ENCODE measurements at places on chromosomes 11 and 22.

GRCh38 chr11:87187930-87188329 lies 150.2 kb downstream of the TMEM135 start:
- DNase-seq, result no peak

- DNase-seq, result no peak
Measured at GRCh38 chr11:8232849-8233606, 30.6 kb downstream of the LMO1 start.

DNA sequence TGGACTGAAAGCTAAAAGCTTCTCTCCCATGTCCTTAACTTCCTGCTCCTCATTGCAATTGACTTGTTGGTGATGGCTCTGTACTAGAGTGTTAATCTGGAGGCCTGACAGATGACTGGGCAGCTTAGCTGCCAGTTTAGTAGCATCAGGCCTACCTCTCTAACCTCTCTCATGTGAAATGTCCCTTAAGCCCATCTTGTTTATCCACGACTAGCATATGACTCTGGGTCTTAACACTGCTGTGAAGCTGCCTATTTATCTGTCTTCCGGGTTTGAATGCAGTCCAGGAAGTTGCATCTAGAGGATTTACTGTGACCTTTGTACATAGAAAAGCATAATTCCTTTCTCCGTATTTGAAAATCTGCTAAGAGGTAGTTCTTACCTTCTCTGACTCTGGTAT lies 85.3 kb upstream of the HORMAD2 start:
- no peak for DNase-seq

DNA sequence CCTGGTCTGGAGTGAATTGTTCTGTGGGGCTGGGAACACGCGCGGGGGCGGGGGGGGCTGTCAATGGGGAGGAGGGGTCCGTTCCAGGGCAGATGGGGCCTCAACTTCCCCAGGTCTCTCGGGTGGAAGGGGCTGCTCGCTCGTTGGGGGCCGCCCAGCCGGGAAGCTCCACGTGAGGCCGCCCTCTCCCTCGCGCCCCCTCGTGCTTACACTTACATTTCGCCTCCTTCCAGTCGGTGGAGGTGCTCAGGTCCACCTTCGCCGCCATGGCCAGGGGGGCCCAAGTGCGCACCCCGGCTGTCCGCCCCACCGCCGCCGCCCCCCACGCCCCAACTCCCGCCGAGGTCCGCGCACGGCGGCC lies 452 bp downstream of the MACROD1 start:
- no peak for DNase-seq

DNA sequence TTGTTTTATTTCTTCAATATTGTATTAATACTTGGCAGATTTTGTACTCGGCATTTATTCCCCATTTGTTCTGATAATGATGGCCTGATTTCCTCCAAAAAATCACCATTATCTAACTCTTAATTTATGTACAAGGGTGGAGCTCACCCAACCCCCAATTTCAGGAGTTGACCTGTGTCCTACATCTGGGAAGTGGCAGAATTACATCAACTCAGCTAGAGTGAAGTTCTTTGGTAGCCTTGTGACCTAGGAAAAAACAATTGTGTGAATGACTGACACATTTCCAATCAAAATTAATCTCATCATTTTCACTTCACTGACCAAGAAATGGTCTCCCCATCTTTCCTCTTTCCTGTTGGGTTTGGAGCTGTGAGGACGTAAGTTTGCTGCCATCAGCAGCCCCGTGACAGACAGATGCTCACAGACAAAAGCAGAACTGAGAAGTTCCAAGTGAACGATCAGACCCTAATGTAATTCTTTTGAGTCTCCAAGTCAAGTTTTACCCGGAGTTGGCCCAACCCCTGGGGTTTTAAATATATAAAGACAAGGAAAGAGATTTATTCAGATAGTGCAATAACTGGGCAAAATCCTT lies 16.6 kb upstream of the MS4A6E start:
- no peak for DNase-seq

DNA sequence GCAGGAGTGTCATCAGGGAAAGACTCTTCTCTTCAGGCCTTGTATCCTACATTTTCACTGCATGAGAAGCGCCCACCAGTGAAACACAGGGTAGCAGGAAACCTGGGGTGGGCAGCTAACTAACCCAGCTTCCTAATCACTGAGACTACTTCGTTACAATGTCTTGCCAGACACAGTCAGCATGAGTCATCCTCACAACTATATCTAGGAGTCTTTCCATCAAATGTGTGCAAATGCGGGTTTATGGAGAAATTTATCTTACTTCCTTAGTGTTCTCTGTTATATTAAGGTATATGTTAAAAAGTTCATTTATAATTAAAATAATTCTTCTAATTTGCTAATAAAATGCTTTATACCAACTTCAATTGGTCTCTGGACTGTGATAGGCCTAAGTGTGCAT lies 79.9 kb upstream of the RAB1B start:
- no peak for DNase-seq

- no peak for DNase-seq
Measured at GRCh38 chr11:102276362-102276761, 40.9 kb upstream of the BIRC3 start.

DNA sequence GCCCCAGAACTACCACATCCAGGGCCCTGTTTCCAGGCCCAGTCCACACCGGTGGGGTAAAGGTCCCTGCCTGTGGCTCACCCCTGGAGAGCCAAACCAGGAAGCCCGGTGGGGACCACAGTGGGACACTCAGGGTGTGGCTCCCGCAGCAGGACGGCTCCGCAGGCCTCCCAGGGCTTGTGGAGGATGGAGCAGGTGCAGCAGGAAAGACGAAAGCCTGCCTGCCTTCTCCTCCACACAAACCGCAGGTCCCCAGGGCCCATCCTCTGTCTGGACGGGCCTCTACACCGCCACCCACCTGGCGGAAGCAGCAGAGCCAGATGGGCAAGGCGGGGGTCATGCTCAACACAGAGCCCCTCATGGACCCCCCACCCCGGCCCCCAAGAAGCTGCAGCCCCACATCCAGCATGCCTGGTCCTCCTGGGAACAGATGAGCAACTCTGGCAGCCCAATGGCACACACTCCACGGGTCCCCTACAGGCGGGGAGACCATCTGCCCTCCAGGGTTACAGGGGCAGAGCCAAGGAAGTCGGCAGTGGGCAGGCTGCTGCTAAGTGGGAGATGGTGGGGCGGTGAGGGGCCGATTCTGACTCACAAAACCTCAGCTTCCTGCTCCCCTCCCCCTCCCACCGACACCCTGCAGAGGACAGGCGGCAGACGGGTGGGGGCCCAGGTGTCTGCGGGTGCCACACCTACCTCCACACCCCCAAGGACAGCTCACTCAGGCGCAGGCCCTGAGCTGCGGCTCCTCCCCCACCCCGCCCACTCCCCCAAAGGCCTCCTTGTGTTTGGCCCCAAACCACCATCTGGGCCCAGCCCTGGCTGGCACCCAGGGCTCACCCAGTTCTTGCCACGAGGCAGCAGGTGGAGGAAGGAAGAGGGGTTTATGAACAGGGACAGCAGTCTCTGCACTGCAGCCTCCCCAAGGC lies 5.2 kb downstream of the SBF1 start:
- DNase-seq, result peak; percentile 98

- DNase-seq, result no peak
Measured at GRCh38 chr11:93133488-93134109, 64.2 kb downstream of the SLC36A4 start.

GRCh38 chr22:50219800-50220602 lies 19.2 kb downstream of the SELENOO start:
- DNase-seq, result no peak

DNA sequence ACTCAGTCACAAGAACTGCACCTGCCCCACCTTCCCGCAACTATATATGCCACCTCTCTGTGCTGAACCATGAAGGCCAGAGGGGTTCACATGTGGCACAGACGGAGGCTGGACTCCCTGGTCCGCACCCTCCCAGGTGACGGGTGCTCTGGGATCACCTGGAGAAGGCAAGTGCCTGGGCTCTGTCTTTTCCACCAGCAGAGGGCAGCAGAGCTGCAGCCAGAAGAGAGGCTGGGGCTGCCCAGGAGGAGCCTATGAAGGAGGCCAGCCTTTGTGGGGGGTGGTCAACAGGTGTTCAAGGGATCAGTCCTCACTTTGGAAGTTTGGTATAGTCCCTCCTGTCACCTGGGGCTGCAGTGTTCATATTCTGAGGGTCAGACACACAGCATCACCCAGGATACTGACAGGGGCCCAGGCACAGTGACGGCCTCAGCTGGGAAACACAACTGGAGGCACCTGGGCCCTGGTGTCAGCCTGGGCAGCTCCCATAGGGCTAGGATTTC lies 39.2 kb upstream of the IGLL5 start:
- peak; percentile 64 for DNase-seq

GRCh38 chr11:125872138-125872491 lies 15.4 kb upstream of the HYLS1 start:
- no peak for DNase-seq

GRCh38 chr11:69364921-69365320 lies 71.0 kb downstream of the MYEOV start:
- no peak for DNase-seq

DNA sequence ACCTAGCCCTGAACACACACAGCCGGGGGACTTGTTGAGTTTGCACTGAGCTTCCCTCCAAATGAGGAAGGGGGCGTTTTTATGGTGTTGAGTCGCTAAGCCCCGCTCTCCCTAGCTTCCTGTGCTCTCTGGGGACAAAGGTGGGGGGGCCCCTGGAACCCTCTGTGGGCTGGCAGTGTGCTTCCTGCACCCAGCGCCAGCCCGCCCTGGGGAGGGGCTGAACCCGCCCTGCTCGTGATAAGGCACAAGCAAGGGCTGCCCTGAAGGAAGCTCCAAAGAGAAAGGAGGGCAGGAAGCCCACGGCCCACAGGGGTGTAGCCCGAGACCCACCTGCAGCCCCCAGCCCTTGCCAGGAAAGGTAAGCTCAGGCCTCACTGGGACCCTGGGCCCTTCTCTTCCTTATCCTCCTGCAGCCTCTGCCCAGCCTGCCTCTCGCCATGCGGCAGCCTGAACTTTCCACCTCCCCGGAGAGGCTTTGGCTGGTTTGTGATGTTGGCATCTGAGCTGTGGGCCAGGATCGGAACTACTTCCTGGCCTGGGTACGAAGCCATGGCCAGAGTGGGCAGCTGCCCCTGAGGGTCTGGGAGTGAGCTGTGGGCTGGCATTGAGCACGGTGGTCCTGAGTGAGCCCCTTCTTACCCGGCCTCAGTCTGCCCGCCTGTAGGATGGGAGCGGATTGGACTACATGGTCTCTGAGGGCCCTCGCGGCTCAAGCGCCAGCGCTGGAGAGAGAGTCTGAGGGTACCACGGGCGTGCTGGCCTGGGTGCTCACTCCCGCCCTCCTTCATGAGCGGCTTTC lies at the start of gene FERMT3:
TSS of gene FERMT3 (plus strand) at position 265 of the 799 bp plus-strand sequence. CDS start 644 bp downstream, outside the sequence.
- peak; percentile 57 for DNase-seq

GRCh38 chr11:3193373-3194015 lies 25.1 kb downstream of the MRGPRG start:
- DNase-seq, result no peak

DNA sequence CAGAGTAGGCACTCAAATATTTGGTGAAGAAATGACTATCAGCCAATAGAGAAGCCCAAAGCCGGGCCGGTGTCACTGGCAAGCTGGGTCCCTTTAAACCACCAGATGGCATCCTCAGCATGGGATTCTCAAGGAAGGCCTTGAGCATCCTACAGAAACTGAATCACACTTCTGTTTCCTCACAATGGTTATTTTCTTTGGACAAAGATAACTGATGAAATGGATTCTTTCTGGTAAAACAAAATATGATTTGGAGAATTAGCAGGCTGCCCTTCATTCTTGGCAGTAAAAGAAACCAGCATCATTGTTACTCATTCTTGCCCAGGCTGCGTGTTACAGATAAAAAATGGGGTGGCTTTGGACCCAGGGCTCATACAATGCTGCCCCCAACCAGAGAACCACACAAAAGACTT lies 30.3 kb upstream of the ASPHD2 start:
- DNase-seq, result peak; percentile 39

GRCh38 chr11:63847363-63847762 lies 8.5 kb downstream of the MARK2 start:
- DNase-seq, result no peak

DNA sequence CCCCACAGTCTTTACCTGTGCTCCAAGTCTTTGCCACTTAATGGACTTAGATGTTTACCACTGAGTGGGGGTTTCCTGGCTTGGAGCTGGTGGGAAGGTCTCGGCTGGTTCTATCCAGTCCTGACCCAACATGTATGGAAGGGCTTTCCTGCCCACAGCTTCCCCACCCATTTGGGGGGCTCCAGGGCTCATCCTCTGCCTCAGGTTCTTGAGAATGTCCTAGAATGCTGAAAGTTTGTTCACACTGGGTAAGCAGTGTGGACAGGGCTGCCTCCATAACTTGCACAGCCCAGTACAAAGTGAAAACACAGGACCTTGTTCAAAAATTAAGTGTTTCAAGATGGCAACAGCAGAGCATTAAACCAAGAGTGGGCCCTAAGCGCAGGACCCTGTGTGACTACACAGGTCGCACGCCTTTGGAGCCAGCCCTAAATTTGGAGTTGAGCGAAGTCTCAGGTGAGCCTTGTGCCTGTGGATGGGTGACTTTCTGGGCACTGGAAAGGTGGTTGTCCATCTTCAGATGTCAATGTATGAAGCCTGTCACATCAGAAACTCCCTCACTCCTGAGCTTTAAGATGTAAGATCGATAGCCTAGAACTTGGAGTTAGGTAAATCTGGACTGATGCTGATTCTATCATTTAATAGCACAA lies 72.7 kb upstream of the NARS2 start:
- DNase-seq, result no peak

DNA sequence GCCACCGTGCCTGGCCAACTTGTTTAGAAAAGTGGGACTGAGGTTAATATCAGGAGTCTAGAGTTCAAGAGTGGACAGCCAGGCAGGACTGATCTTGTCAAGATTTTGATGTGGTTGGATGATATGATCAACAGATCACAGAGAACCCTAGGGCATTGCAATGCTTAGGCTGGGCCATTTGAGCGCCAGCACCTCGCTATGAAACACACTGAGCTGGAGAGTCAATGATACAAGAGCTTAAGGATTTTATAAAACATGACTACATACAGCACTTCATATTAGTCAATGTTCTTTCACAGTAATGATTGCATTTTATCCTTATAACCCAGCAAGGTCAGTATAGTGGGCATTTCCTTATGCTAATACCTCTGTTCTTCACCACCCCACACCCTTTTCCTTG lies 15.4 kb upstream of the PEX26 start:
- no peak for DNase-seq

- DNase-seq, result no peak
Measured at GRCh38 chr11:109547356-109548027, 125.5 kb downstream of the C11orf87 start.

DNA sequence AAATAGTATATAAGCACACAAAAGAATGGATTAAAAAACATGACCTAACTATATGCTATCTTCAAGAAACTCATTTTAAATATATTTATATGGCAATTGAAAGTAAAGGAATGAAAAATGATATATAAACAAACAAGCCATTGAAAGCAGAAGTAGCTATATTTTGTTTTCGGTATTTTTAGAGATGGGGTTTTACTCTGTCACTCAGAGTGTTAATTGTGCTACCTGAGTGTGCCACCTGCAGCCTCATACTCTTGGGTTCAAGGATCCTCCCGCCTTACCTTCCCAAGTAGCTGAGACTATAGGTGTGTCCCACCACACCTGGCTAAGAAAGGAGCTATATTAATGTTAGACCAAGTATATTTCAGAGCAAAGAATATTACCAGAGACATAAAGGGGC lies 624.1 kb downstream of the BUD13 start:
- DNase-seq, result no peak

- no peak for DNase-seq
Measured at GRCh38 chr22:26399289-26399688, 29.8 kb upstream of the ASPHD2 start.
